ENCODE measurements at places on chromosomes 16 and 17. TPM values are rescaled to one million over a fixed set of nuclear protein-coding genes. Genes with fewer than 3 reads are reported as not detected.

Gene TAX1BP3
- 177 TPM for total RNA-seq

Gene CDH1
- not detected for total RNA-seq

Gene ELAC2
- 114 TPM for total RNA-seq

Gene ZNF594
- 8.2 TPM for total RNA-seq

Gene CHST6
- total RNA-seq, result 0.87 TPM

Gene FADS6
- not detected for total RNA-seq

Gene IL17C
- total RNA-seq, result not detected

Gene PRRT2
- 1.8 TPM for total RNA-seq

Gene OR4D2
- total RNA-seq, result not detected

Gene ZNF646
- 9.6 TPM for total RNA-seq

Gene SLC5A10
- total RNA-seq, result not detected

Gene CDH8
- 0.37 TPM for total RNA-seq

Gene KRT17
- total RNA-seq, result not detected

Gene JUP
- total RNA-seq, result 143 TPM

Gene WNT9B
- 1.2 TPM for total RNA-seq

Gene DEXI
- total RNA-seq, result 57.2 TPM

Gene C1QTNF8
- total RNA-seq, result not detected

Gene KLHDC4
- 14.5 TPM for total RNA-seq
